IPS DF 19.7 (cell line): ENCODE measurements at places on chromosomes 5 and 9.

DNA sequence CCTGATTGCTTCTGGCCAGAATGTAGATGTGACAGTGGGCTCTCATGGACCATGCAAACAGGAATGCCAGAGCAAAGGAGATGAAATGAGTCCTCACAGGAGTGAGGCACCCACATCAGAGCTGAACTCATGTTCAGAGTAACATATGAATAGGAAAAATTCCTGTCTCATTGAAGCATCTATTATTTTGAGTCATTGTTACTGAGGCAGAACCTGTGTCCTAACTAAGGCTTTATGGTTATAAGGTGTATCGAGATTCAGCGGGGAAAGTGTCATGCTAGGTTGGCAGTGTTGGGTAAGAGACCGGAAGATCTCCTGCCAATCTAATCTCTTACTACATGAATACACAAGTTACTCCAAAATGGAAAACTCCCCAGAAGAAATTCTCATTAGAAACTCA lies 304.1 kb downstream of the TRPM3 start:
- DNase-seq = no peak

DNA sequence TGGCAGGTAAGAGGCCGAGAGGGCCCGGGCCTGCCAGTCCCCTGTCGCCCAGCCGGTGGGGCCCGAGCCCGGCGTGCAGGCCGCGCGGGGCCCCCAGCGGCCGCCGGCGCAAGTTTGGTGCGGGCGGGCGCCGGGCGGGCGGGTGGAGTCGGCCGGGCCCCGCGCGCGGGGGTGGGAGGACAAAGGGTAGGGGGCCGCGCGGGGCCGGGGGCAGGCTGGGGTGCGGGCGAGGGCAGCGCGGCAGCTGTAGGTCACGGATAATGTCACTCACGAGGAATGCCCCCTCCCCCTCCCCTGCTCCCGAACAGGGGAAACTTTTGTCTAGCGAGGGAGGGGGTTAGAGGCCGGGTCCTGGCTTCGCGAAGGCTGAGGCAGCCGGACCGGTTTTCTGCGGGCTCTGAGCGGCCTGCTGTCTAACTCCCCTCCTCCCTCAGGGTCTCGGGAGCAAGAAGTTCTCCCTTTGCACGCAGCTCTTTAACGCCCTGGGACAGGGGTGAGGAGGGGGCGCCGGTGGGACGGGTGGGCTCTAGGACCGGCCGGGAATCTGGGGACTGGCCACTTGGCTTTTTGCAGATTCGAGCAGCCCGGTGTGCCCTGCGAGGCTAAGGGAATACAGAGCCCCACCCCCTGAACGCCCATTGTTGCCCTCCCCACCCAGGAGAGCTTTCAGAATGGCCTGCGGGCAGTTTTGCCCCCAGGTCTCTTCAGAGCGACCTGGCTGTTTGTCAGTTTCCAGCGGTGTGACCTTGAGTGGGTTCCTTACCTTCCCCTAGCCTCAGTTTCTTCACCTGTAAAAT lies 21.3 kb upstream of the NDST1 start:
- peak; percentile 75 for DNase-seq

- DNase-seq = no peak
These were observed 26.9 kb upstream of the EEIG1 start for GRCh38 chr9:128007566-128008138.

DNA sequence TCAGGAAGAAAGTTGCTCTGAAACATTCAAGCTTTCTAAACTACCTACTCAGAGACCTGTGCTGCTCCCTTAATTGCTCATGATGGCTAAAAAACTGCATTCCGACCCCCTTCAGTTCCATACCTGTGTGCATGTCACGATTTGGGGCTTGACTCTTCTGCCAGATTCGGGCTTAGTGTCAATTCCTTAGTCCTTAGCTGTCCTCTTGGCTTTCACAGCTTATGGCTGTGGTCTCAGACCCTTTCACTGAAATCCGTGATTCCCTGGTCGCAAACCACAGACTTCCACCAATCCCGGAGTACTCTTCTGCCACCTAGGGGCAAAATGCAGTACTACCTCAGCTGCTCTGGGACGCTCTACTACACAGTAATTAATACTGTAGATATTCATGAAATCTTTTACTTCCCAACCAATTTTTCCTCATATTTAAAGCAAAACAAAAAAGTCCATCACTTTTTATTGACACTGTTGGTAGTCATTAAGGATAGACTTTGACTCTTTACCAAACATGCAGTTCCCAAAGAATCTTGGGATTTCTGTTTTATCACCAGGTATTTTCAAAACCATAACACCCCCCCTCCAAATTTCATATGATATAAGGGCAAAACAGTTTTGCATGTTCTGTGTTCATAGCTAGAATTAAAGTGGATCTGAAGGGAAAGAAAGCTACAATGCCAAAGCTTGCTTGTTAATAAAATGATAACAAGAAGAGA lies 617.4 kb downstream of the SLCO4C1 start:
- DNase-seq = peak; percentile 56

DNA sequence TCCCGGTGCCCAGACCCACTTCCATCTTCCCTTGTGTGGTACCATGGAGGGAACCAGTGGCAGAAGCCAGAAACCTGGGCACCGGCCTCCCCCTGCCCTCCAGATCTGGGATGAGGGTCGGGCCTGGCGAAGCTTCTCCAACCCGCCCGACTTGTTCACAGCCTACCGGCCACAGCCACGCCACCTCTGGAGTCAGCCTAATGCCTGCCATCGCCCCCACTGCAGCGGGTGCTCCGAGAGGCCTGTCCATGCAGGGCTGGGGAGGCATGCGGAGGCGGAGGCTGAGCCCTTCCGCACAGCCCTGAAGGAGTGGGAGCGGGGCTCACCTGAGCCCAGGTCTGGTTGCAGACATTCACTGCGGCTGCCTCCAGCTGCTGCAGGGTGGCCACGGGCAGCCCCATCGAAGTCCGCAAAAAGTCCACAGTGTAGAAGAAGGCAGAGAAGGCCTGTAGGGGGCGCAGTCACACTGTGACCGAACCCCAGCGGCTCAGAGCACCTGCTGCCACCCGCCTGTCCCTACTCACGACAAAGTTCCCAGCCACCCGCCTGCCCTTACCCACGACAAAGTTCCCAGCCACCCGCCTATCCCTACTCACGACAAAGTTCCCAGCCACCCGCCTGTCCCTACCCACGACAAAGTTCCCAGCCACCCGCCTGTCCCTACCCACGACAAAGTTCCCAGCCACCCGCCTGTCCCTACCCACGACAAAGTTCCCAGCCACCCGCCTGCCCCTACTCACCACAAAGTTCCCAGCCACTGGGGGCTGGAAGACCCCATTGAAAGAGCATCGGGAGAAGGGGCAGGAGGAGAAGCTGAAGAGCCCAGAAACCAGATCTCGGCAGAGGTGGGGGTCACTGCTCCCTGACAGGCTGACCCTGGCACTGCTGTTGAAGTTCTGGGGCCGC lies 3.8 kb upstream of the NPDC1 start:
- no peak for DNase-seq

- DNase-seq = no peak
These were observed 7.7 kb upstream of the TTC23L start for GRCh38 chr5:34831303-34831702.

- no peak for DNase-seq
These were observed 49.0 kb upstream of the DPYSL3 start for GRCh38 chr5:147558826-147559225.

- DNase-seq = no peak
These were observed 189.5 kb downstream of the ACTL7B start for GRCh38 chr9:108666240-108666784.
